DMS53 (cell line): ENCODE measurements at places on chromosomes 12 and 14.

DNA sequence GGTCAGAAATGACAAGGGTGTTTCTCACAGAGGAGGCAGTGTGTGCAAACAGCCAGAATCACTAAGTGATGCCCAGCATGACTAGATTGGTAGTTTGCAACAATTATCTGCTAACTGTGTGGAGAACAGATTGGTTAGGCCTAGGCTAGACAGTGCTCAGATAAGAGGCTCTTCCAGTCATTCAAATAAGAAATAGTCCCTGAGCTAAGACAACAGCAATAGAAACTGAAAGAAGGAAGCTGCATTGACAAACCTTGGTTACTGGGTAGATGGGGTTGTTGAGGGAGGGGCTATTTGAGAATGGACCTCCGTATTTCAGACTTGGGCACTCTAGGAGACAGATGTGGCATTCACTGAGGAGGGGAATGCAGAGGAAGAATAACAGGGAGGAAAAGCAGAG lies 255.0 kb upstream of the NPAS3 start:
- no peak for DNase-seq

GRCh38 chr12:31234053-31234840 lies 91.7 kb downstream of the SINHCAF start:
- peak; percentile 68 for DNase-seq

DNA sequence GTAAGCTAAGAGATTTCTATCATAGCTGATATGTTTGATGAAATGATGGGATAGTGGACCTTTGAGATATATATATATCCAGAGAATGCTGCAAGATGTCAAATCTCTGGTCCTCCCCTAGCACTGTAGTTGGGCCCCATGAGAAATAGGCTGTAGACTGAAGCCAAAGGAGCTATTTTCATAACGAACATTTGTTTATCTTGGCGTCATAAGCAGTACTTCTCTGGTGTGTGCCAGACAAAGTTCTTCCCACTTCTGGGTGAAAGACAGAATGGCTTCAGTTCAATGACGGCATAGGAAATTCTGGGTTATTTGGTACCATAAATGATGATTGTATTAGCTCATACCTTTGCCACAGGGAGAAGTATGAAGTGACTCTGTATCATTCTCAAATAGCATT lies 534.3 kb downstream of the SOX5 start:
- no peak for DNase-seq

GRCh38 chr12:47981496-47982260 lies 18.3 kb downstream of the TMEM106C start:
- no peak for DNase-seq

- DNase-seq: no peak
These were observed 464.0 kb downstream of the RAD51B start for GRCh38 chr14:68283378-68284123.

- DNase-seq: no peak
These were observed 16.3 kb downstream of the C2CD5 start for GRCh38 chr12:22527999-22528398.

DNA sequence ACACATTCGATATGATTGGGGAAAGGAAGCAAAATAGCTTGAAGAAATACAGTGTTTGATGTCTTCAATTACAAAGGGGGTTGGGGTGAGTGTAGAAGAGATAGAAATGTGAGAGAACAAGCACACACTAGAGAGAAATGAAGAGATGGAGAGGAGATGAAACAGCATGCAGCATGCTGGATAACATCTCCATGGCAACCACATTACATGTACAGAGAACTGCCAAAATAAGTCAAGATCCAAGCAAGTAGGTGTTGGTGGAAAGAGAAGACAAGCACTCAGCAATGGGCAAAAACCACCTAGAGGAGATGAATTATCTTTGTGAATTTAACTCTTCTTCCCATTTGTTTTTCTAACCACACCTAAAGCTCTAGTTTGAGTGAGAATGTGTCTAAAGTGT lies 289.8 kb downstream of the GRIN2B start:
- no peak for DNase-seq

GRCh38 chr12:30533558-30534265 lies 162.0 kb downstream of the IPO8 start:
- no peak for DNase-seq

GRCh38 chr14:51529736-51530135 lies 122.0 kb upstream of the FRMD6 start:
- DNase-seq: no peak

GRCh38 chr12:12723681-12724420 lies 6.7 kb downstream of the CDKN1B start:
- peak; percentile 86 for DNase-seq

DNA sequence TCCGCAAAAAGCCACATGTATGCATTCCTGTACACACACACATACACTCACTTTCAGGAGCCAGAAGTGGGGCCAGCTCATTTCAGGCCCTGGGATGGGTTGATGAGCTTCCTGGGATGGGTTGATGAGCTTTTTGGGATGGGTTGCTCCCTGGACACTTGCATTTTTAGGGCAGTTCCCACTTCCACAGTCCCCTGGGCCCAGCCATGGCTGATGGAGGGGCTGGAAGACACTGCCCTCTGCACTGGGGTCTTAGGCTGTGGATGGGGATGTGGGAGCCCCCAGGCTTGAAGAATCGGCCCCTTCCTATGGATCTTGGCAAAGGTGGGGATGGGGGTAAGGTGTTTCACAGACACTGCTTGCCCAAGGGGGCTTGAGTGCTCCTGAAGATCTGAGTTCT lies 12.7 kb downstream of the ACVRL1 start:
- no peak for DNase-seq

DNA sequence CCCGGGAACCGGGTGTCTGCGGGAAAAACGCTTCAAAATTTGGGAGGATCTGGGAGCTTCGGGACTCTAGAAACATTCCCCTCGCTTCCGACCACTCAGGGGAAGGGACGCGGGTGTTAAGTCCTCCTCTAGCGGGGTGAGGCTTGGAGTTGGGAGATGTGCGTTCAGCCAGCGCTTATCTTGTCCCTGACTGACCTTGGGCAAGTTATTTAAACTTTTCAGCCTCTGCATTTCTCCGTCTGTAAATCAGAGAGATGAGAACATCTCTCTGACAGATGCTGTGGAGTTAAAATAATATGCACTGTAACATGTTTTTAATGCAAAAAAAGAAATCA lies 76.9 kb upstream of the ANO4 start:
- DNase-seq: peak; percentile 15

DNA sequence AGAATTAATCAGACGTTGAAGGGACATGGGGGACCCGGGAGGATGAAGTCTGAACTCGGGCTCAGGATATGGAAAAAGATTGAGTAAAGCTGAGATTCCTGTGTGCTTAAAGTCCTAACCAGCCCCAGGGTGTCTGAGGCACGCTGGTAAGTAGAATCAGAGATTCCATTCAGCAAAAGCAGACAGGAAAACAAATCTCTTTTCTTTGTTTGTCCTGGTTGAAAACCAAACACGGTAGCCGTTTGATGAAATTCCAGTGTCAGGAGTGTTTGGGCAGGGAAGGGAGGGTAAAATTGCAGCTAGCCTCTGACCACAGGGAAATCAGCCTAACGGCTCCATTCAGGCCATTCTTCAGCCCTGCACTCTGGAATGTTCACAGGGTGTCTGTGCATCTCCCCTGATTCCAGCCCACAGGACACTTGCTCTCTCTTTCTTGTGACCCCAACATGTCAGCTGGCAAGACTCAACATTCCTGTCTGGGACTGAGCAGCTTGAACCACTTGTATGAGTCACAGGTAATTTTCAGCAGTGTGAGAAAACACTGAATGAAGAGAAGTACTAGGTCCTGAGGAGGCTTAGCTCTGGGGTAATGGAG lies 31.0 kb downstream of the NINJ2 start:
- peak; percentile 86 for DNase-seq

GRCh38 chr12:105738051-105738450 lies 400.7 kb downstream of the NUAK1 start:
- DNase-seq: no peak

DNA sequence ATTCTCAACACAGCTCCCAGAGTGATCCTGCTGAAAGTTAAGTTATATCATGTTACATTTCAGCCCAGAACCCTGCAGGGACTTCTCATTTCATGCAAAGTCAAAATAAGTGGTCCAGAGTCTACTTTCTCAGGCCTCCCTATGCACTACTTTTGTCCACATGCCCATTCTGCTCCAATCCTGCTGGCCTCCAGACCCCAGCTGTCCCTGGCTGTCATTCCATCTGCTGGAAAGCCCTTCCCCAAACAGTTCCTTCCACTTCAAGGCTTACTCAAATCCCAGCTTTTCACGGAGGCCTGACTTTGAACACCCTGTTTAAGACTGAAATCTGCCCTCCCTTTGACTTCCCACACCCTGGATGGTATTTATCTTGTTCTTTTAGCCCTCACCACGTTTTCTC lies 109.8 kb upstream of the DNM1L start:
- DNase-seq: no peak

DNA sequence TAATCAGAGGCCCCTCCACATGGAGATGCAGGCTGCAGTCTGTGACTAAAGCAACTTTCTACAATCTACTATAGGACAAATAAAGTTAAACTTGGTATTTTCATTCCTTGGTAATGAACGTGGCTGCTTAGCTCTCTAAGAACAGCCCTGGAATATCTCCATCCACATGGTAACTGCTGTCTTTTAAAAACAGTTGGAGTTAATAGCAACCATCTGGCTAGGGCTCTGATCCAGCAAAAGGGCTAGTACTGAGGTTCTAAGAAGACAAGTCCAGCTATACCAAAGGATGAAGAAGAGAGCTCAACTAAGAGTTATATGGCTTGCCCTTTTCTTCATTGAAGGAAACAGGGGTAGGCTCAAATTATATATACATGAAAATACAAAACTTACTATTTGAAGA lies 920.1 kb downstream of the FLRT2 start:
- DNase-seq: no peak

GRCh38 chr14:84131924-84132323 lies 1398.0 kb upstream of the FLRT2 start:
- DNase-seq: no peak

DNA sequence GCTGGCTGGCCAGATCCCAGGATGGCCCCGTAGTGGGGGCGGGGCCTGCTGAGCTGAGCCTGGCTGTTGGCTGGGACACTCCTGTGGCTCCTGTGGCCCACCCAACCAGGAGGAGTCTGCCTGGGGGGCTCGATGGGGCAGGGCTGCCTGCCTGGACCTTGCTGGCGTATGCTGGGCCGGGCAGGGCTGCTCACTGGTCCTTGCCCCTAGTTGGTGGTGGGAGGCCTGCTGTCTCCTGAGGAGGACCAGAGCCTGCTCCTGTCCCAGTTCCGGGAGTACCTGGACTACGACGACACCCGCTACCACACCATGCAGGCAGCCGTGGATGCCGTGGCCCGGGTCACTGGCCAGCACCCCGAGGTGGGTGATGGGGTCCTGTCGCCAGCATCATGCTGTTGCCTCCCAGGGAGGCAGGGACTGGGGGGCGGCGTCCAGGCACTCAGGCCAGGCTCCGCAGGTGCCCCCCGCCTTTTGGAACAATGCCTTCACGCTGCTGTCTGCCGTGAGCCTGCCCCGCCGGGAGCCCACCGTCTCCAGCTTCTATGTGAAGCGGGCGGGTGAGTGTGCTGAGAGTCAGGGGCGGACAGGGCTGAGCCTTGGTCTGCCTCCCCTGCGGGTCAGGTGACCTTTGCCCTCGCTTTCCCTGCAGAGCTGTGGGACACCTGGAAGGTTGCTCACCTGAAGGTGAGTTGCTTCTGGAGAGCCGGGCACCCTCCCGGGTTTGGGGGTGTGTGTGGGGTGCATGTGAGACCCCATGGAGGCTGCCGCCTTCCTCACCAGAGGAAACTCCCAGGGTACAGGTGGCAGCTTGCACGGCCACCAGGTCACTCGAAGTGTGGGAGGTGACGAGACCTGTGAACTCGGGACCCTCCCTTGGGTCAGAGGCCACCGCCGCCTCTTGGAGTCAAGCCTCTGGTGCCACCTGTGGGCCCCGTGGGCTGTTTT lies 3.4 kb downstream of the NOC4L start:
- DNase-seq: no peak

GRCh38 chr12:123113026-123113425 lies 37.9 kb downstream of the PITPNM2 start:
- DNase-seq: peak; percentile 87

DNA sequence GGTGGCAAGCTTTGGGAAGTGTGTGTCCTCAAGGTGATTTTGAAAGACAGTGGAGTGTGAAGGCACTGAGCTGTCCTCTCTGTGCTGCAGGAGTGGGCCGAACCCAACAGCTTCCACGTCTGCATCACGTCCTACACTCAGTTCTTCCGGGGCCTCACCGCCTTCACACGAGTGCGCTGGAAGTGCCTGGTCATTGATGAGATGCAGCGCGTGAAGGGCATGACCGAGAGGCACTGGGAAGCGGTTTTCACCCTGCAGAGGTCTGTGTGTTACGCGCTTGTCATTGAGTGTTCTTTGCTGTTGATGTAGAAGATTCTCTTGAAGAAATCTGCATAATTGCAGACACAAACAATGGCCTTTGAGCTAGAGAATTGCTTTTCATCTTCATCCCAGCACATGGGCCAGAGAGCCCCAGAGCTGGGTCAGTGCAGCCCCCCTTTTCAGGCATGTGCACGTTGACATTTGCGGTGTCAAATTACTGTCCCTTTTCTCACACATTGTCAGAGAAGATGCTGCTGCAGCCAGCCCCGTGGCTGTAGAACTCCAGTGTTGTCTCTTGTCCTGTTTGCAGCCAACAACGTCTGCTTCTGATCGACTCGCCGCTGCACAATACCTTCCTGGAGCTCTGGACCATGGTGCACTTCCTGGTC lies 63.3 kb downstream of the EP400 start:
- no peak for DNase-seq

DNA sequence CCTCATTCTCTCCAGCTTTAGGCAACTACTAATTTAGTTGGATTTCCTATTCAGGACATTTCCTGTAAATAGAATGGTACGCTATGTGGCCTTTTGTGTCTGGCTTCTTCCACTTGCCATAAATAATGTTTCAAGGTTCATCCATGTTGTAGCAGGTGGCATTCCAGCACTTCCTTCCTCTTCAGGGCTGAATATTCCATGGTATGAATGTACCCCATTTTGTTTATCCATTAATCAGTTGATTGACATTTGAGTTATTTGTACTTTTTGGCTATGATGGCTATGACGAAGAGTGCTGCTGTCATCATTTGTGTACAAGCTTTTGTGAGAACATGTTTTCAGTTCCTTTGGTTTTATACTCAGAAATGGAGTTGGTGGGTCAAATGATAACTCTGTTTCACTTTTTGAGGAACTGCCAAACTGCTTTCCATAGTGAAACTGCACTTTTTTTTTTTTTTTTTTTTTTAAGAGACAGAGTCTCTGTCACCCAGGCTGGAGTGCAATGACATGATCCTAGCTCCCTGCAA lies 6.5 kb upstream of the CDK2AP1 start:
- no peak for DNase-seq

GRCh38 chr12:86139671-86140070 lies 116.5 kb downstream of the MGAT4C start:
- DNase-seq: no peak

DNA sequence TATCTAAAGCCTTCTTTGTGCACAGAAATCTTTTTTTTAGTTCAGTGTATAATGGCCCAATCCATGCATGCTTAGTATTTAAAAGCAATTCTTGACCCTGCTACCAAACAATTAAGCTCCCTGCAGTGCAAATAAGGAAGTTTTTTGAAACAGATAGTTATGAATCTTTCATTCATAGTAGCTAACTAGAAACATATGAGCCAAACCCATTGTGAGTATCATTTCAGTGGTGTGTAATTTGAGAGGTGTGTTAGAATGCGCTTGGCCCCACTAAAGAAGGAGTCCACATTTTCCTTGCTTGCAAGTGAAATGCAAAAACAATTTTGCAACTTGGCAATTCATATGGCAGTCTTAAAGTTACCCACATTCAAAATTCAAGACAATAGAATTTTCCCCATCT lies 14.4 kb downstream of the EPS8 start:
- DNase-seq: peak; percentile 34

GRCh38 chr12:106914796-106915634 lies 40.7 kb upstream of the TMEM263 start:
- DNase-seq: no peak
